NCI-H460 (cell line): ENCODE measurements at places on chromosomes 13 and 19.

DNA sequence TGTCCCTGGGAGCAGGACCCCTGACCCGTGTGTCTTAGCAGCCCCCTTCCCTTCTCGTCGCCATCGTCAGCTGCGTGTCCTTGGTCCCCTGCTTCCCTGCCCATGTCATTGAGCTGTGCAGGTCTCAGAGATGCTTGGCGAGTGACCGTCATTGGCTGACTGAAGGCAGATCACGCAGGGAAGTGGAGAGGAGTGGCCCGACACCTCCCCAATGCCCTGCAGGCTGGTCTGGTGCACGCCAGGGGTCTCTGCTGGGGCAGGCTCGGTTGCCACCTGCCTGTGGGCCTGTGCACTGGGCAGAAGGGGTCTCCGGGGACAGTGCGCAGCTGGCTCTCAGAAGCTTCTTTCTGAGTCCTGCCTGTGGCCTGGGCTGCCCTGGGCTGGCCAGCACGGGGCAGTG, 6.2 kb downstream of the GNA11 start:
- DNase-seq = no peak

GRCh38 chr19:11089254-11090013, at the start of gene LDLR:
LDLR (plus strand) TSS chr19:11089463; CDS start chr19:11089549, 86 bp downstream.
- DNase-seq = peak; percentile 92

DNA sequence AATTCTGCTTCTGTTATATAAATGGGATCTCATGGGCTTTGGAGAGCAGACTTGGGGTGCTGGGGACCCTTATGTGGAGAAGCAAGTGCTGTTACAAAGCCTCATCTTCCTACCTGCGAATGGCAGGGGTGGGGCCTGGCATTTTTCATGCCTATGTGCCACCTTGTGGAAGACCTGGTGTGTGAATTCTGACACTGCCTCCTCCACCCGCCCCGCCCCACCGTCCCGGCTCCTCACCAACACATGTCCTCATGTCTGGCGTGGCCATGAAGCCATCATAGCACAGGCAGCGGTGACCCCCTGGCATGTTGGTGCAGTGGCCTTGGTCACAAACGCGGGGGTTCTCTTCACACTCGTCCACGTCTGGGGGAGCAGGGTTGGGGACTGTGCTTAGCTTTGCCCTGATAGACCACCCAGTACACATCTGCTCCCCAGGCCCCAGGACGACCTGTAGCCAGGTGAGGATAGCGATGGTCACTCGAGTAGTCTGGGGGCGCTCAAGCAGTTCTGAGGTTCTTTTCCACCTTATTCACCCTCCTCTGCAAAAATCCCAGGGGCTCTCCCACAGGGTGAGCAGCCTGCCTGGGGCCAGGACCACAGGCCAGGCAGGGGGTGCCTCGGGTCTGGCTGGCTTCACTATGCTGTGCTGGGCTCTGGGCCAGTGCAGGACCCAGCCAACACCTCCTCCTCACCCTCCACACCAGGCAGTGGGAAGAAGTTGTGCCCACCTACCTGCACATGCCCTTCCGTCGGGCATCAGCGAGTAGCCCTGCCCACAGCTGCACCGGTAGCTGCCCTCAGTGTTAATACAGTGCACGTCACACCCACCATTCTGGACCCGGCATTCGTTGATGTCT, 32.7 kb downstream of the FBN3 start:
- DNase-seq = no peak

DNA sequence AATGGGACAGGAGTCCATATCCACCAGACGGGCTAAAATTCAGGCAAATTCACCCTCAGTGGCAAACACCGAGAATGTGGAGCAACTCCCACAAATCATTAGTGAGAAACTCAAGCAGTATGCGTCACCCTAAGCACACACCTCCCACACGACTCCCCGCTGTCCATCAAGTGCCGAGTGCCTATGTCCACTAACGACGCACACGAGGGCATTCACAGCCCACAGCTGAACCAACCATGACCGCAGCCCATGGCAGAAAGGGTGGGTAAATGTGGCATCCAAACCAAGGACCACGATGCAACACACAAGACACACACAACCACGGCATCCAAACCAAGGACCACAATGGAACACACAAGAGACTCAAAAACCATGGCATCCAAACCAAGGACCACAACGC, 22.0 kb downstream of the MIER2 start:
- DNase-seq = no peak

- no peak for DNase-seq
Observed at GRCh38 chr19:1270854-1271527, 1.9 kb downstream of the CIRBP start.

GRCh38 chr13:98519976-98520375, 56.9 kb downstream of the STK24 start:
- DNase-seq = no peak

GRCh38 chr19:827710-828321, at the start of gene AZU1:
AZU1 (plus strand) TSS chr19:827837; CDS start chr19:827847, 10 bp downstream.
- no peak for DNase-seq

- no peak for DNase-seq
Observed at GRCh38 chr19:13913352-13913751, 7.4 kb downstream of the CC2D1A start.

- no peak for DNase-seq
Observed at GRCh38 chr13:40235160-40235796, 431.2 kb downstream of the FOXO1 start.

DNA sequence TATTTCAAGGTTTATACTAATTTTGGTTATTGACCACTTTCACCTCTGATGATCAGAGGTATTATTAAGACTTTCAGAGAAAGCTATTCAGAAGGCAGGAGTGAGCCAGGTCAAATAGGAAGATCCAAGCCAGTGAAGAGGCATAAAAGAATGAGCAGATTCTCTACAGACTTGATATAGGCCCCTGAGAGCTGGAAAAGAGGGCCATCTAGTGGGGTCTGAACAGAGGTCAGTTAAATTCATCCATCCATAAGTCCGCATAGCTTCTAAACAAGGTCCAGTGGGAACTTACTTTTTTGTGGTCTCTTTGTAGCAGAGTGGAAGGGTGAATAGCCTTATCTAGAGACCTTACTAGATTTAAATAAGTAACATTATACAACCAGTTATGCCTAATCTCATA, 126.6 kb upstream of the UFM1 start:
- peak; percentile 6 for DNase-seq

DNA sequence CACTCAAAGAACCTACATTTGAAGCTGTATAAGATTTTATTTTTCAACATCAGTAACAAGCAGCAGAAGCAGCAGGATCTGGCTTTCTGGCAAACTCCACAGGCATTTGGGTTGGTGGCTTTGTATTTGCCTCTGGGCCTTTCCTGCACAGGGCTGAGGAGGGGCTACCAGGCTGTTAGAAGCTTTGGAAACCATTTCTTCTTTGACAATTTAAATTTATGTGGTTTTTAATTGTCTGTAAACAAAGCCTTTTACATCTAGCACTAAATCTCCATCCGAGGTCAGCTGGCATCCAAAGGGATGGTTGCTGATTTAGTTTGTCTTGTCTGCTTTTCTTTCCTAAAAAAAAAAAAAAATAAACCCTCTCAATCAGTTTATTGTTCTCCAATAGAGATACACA, 127.5 kb upstream of the OBI1 start:
- DNase-seq = no peak

- peak; percentile 87 for DNase-seq
Observed at GRCh38 chr13:94549232-94550061, 46.5 kb downstream of the TGDS start.

DNA sequence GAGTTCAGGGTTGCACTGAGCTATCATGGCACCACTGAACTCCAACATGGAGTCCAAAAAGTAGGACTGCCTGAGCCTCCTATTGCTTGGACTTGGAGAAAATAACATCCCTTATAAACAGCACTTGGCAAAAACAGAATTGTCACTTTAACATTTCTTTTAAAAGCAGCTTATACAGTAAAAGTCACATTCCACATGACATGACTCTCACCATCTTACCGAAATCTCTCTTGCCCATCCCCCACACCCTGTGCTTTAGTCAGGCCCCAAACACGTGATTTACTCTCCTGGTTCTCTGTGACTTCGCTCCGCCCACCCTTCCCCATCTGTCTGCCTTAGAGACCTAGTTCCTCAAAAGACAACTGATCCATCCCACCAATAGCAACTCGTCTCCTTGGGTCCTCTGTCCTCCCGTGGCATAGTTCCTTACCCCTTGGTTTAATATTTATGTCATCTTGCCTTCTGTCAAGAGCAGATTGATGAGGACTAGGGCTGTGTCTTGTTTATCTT, 4.6 kb downstream of the SAFB start:
- no peak for DNase-seq

DNA sequence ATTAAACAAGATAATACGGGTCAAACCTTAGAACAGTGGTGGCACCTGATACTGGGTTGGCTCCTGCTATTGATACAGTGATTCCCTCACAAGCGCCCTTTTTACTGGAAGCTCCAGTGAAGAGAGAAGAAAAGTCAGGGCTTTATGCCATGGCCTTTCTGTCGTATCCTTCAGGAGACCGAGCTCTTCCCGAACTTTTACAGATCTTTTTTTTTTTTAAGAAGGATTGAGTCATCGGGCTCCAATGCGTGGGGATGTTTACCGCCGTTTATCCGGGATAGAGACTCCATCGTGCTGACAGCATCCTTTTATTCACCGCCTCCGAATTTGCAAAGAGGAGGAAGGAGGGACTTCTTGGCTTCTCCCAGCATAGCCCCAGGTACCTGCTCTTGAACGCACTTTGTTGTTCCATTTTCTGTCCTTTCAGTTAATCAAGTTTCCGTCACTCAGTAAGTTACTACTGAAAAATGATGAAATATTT, 574 bp downstream of the ZNF227 start:
- DNase-seq = peak; percentile 1

GRCh38 chr19:17246681-17247425, 1.1 kb upstream of the NR2F6 start:
- DNase-seq = no peak

- DNase-seq = no peak
Observed at GRCh38 chr19:52981329-52981728, 18.6 kb upstream of the ZNF816 start.

DNA sequence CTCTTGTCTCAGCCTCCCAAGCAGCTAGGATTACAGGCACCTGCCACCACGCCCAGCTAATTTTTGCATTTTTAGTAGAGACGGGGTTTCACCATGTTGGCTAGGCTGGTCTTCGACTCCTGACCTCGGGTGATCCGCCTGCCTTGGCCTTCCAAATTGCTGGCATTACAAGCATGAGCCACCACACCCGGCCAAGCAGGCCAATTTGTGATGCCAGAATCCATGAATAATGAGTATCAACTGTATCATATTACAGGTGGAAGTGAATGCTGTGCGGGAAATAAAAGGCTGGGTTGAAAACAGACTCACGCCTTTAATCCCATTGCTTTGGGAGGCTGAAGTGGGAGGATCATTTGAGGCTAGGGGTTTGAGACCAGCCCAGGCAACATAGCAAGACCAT, 3.6 kb upstream of the NFILZ start:
- DNase-seq = no peak

DNA sequence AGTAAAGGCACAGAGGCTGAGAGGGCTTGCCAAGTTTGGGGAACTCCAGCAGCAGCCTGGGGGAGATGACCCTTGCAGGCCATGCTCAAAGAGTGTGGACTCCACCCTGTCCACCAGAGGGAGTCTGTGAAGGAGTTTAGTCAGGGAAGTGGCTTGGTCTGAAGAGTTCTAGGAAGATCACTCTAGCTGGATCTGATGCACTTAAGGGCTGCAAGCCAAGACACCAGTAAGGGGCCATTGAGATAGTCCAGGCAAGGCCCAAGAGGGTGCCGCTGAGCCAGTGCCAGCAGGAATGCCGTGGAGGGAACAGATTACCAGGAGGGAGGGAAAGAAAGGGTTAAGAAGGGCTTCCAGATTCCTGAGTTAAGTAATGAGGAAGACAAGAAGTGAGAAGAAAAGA, 68.7 kb downstream of the ZAR1L start:
- peak; percentile 52 for DNase-seq

GRCh38 chr19:49395581-49396407, 7.7 kb downstream of the KASH5 start:
- DNase-seq = no peak

DNA sequence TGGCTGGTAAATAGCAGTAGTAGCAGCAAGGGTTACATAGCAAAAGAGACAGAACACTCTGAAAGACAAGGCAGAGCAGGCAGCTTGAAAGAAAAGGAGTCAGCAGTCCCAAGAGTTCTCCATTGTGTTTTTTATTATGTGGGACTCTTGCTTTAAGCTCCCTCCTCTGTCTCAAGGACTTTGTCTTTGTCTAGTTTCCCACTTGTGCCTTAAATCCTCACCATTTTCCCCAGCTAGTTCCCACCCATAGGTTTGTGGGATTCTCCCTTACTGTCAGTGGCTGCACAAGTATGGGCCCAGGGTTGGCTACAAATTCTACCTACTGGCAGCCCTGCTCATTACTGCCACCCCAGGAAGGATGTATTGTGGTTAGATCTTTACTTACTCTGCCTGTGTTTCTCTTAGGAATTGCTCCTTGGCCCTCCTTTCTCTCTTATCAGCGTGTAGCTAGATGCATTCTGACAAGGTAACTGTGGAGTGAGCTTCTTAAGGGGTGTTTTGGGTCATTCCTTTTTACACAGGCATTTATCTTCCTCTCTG, 413.4 kb upstream of the PCDH9 start:
- DNase-seq = no peak

DNA sequence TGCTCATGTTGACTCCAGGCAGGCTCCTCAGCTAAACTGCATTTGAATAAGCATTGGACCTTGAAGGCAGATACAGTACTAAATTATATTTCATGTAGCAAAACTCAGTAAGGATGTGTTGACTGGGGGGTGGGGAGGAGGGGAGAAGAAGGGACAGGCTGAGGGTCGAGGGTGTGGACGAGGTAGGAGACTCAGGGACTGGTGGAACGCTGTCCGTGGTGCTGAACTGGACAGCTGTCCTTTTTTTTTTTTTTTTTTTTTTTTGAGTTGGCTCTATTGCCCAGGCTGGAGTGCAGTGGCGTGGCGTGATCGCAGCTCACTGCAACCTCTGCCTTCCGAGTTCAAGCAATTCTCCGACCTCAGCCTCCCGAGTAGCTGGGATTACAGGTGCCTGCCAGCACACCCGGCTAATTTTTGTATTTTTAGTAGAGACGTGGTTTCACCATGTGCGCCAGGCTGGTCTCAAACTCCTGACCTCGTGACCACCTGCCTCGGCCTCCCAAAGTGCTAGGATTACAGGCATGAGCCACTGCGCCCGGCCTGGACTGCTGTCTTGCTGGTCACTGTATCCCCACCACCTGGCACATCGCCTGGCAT, 33.2 kb upstream of the CASP14 start:
- DNase-seq = peak; percentile 20
